ENCODE measurements at places on chromosomes 11 and 22. TPM values are rescaled to one million over a fixed set of nuclear protein-coding genes. Genes with fewer than 3 reads are reported as not detected.
A peak's percentile ranks its signal among the peaks of the same experiment; 100 is the strongest.

- no peak for DNase-seq
Measured at GRCh38 chr11:58506935-58507334, 970 bp downstream of the OR5B21 start.

DNA sequence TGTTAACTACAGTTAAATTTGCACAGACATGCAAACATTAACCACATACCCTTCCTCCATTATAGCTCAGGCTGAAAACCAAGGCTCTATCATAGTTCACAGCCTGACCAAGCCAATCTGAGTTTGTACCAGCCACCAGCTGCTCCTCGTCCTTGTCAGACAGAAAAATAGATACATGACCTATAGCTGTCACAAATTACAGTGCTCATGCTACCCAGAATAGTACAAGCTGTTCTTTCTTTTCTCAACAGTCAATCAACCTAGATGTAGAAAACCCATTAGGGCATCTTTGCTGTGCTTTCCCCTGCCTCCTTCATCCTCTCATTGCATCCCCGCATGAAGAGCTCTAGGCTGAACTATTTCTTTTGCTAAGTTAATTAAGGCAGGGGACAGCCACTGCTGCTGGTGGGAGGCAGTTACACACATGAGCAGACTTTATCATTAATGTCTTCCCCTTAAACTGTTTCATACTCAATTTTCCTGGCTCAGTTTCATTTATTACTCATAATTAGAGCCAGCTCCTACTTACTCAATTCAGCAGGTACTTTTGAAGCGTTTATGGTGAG lies 148.3 kb downstream of the TRPC6 start:
- no peak for DNase-seq

DNA sequence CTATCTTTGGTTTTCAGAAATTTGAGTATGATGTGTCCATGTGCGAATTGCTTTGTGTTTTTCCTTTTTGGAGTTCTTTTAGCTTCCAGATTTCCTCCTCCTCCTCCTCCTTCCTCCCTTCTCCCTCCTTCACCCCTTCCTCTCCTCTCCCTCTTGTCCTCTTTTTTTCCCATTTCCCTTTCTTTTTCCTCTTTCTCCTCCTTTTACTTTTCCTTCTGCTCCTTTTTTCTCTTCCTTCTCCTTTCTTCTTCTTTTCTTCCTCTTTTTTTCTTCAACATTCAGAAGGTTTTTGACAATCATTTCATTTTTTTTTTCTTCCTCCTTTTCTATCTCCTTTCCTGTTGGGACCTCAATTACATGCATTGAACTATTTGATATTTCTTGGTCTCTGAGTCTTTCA lies 104.9 kb downstream of the TMEM135 start:
- DNase-seq: no peak

DNA sequence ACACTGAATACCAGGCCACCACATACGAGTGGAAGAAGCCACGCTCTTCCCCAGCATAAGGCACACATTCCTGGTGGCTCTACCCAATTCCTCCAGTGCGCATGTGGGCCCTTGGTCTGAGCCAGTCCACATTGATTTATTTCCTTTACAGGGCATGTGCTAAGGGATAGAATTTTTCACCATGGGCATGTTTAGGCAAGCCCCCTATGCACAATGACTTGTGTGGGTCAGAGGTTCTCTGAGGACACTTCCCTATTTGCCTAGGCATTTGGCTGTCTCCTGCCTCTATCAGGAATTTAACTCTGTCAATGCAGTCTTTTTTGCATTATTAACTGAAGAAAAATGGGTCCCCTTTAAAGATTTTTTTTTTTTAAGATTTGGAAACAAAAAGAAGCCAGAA lies 718.1 kb downstream of the NTM start:
- no peak for DNase-seq

- DNase-seq: peak; percentile 46
Measured at GRCh38 chr11:82936261-82936660, 34.7 kb downstream of the DDIAS start.

DNA sequence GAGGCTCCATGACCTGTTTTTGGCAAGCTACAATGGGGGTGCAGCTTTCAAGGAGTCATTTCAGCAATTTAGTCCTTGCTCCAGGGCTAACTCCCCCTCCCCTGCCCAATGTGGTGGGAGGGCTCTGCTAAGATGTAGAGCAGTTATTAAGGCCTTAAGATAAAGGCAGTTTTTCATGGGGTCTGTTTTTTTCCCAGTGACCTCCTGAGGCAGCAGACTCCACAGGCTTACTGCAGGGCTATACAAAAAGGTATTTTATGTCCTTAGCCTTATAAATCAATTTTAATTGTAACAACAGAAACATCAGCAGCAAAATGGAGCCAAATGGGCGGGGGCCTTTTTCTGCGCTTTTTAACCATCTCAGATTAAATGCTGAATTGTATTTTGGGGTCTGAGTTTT lies 192.3 kb downstream of the KIRREL3 start:
- no peak for DNase-seq

DNA sequence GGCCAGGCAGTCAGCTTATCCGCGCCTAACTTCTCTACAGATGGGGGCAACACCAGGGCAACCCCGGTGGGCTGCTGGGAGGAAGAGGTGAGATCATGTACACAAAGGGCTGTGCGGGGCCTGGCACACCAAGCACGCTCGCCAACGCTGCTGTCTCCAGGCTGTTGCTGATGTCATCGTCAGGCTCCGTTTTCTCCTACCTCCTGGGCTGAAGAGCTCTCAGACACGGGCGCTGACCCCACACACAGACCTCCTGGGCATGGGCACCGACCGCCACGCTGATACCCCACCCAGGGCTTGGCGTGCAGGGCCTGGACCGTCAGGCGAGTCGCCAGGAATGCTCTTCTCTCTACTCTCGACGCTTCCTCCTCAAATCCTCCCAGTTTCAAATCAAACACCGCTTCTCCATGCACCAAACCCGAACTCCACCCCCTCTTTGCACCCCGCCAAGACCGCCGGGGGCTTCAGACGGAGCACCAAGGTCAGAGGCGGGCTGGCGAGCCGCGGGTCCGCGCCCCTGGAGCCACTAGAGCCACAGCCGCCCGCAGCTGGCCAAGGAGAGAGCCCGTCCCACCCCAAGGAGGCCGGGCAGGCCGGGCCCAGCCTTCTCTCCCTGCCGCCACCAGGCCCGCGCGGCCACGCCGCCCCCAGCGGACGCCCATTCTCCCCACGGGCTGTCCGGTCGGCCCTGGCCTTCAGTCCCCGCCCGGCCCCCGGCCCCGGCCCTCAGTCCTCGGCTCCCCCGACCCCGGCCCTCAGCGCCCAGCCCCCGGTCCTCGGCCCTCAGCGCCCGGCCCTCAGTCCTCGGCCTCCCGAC lies 772 bp downstream of the SBF1 start:
- peak; percentile 45 for DNase-seq

DNA sequence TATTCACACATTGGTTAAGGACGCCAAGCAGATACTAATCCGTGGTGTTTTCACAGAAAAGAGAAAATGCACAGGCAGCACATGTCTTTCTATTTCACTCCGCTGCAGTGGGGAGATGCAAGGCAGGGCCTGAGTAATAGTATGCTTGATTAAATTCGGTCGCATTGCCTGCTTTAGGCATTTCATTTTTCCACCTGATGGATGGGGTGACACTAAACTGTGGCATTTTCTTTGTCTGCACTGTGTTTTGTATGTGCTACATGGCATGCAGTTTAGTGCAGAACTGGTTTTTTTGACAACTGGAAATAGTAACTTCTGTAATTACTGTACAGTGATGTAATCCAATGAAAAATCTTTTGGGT lies 94.9 kb downstream of the SLC17A6 start:
- DNase-seq: no peak

- no peak for DNase-seq
Measured at GRCh38 chr11:102560555-102561011, 30.0 kb upstream of the MMP7 start.

The LDLRAD3 gene
- 3.9 TPM for total RNA-seq

The L3MBTL2 gene
- total RNA-seq: 17.0 TPM

All from lung microvascular endothelial cell (primary cell).